SK-N-DZ (cell line): ENCODE measurements at places on chromosomes 4 and X.

DNA sequence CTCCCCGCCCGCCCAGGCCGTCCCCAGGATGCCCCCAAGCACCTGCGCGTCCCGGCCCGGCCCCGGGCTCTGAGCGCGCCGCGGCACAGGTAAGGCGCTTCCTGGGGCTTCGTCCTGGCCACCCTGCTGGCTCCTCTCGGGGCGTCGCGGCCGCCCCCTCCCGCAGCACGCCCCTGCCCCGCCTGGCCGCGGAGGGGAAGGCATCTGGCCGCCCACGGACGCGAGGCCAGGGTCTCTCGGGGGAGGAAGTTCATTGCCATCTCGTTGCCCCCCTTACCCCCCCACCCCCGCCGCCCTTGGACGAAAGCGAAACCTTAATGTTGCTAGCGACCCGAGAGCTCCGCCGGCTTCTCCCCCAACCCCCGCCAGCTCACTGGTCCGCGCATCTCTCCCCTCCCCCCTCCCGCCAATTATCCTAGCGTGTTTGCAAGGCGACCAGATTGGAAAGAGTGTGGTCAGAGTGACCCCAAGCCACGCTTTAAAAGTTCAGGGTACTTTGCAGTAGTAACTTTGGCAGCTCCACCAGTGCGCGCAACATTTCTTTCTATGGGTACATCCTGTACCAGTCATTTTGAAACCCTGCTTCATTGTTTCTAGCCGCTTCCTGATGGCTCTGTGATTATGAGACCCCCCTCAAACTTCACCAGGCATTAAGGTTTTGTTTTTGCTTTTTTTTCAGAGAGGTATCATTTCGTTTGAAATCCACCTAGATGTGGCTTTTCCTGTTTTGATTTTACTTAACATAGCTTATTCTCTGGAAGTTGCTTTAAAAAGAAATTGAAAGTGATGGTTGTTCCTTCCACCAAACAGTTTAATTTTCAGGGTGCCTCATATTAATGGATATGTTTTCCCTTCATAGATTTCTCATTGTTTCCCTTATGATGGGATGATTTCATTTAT, 626 bp downstream of the TBC1D1 start:
- DNase-seq: no peak

DNA sequence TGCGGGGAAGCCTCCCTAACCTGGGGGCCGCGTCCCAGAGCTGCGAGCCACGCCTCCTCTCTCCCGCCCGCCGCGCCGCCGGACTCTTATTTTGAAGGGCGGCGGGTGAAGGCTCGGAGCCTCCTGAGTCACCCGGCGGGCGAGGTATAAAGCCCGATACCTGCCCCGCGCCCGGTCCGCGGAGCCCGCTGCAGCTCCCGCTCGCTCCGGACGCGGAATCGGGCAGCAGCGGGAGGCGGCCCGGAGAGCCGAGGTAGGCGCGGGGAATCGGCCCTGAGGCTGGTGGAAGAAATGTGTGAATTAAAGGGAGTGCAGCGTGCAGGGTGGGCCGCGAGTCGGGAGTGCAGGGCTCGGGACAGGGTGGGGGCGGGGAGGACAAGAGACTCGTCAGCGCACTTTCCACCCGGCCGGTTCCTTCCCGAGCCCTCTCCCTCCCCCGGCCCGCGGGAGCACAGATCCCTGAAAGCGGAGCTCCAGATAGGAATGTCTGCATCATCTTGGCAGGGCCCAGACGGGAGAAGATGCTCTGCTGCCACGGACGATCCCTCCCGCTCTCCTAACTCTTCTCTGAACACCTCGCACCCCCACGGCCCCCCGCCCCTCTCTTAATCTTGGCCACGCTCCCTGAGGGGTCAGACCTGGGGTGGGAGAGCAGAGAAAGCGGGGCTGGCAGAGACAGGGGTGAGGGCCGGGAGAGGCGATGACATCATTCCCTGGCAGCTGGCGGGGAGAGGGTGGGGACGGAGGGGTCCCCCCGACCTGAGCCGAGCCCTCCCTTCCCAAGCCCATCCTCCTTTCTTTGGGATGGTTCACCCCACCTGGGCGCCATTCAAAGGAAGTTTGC, 177.9 kb downstream of the CBR4 start:
- peak; percentile 65 for DNase-seq

DNA sequence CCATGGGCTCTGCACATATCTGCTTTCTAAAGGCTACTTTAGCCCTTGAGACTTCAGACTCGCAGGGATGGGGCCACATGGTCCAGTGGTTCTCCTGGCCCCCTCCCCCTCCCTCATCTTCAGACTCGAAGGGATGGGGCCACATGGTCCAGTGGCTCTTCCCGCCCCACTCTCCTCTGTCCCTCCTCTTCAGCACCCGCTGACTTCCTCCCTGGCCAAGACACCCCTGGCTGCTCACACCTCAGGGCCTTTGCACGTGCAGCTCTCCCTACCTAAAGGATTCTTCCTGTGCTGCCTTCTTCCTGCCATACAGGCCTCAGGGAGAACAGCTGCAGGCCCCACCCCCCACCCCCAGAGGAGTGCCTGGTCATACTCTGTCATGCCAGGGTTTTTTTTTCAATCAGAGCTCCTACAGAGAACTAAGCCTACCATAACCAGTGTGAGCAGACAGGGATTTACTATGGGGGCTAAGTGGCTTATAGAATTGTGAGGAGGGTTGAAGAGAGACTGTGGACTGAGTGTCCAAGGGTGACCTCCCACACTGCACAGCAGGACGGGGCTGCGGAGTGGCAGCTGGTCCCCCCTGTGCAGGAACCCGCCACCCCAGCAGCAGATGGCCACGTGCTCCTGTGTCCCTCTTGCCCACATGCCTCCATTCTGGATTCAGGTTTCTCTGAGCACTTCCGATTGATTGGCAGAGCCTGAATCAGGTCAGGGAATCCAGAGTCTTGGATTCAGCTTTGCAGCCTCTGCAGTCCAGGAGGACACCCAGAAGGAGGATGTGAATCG, 6.1 kb upstream of the SPON2 start:
- DNase-seq: no peak

DNA sequence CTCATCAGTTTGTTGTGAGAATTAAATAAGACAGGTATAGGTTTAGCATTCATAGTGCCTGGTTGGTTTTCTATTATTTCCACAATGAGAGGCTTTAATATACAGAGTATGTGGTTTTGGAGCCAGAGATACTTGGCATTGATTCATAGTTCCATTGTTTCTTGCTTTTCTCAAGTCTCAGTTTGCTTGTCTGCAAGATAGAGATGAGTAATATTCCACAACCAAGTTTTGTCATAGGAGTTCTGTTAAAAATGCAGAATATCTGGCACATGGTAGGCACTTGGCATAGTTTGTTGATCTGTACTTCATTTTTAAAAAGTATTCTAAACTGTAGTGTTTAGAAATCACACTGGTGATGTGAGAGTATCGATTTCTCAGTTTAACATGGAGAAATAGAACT, 37.5 kb upstream of the EDA2R start:
- DNase-seq: no peak

DNA sequence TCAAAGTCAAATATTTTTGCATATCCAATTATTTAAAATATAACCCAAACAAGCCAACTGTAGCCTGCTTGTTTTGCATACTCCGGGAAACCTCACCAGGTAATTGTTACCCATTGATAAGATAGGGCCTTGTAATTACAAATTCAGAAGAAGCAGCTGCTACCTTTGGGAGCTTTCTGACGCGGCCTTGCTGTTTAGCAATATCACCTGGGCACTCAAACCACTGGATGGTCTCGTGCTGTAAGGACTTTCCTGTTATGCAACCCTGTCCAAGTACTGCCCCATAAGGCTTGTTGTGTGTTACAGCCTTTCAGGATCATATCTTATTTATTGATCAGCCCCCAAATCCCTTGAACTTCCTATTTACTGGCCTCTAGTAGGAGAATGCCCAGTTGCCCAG, 52.1 kb downstream of the HS3ST1 start:
- DNase-seq: no peak

DNA sequence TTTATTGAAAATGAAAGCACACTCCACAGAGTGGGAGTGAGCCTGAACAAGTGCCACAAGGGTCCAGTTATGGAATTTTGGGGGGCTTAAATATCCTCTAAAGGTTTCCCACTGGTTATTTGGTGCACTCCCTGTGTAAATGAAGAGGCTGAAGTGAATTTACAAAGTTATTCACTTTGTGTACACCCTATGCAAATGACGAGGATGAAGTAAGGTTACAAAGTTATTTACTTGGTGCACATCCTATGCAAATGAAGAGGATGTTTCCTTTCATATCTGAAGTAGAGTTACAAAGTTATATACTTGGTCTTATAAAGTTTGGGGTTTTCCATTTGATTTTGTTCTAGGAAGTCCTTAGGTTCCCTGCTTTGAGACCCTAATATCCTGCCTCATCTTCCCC, 13.1 kb downstream of the NLRP2B start:
- DNase-seq: no peak

- DNase-seq: no peak
Measured at GRCh38 chr4:127484117-127484516, 148.6 kb upstream of the INTU start.

DNA sequence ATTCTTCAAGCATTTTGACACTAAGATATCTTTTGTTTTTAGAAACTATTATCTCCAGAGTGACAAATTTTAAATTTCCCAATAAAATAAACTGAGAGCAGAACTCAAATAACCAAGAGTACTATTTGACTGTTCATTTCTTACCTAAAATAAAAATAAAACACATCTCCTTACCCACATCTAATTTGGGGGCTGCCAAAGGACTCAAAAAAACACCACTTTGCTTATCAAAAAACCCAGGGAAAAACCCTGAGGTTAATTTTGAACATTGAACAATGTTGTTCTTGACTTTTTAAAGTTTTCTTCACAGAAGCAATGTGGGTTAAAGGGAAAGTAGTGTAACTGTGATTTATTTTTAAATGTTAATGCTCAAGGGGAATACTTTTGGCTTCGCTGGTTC, 243.0 kb upstream of the HHIP start:
- no peak for DNase-seq

DNA sequence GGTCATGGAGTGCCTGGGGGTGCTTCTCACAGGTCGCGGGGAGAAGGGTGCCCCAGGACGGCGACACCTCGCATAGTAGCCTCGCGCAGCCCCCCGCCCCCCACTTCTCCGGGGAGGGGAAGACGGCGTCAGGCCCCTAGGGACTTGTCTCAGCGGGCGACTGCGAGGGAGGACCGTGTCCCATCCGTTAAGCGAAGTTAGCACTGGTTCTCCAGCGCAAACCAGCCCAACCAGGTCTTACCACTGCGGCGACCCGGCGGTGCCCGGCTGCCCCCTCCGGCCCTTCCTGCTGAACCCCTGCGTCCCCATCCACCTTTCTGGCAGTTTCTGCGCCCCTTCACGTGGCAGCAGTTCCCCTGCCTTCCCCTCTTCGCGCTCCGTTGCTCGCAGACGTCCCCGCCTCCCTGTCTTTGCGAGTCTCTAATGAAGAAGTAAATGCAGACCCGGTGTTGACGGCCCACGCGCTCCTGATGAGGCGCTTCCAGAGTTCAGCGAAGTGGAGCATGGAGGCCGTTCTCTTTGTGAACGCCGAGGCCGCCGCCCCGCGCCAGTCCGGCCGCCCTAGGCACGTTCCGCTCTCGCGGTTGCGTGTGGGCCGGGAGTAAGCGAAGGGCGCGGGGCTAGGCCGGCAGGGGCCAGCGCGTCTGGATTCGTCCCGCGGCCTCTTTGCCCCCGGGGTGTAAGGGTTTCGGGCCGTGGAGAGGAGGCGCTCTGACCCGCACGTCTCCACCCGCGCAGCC, 3.0 kb downstream of the SLIT2 start:
- peak; percentile 47 for DNase-seq

GRCh38 chr4:156344397-156344796, 390.7 kb upstream of the CTSO start:
- DNase-seq: no peak

- no peak for DNase-seq
Measured at GRCh38 chrX:3678328-3678727, 35.1 kb downstream of the PRKX start.

- DNase-seq: no peak
Measured at GRCh38 chr4:183540410-183541009, 35.7 kb downstream of the ING2 start.

DNA sequence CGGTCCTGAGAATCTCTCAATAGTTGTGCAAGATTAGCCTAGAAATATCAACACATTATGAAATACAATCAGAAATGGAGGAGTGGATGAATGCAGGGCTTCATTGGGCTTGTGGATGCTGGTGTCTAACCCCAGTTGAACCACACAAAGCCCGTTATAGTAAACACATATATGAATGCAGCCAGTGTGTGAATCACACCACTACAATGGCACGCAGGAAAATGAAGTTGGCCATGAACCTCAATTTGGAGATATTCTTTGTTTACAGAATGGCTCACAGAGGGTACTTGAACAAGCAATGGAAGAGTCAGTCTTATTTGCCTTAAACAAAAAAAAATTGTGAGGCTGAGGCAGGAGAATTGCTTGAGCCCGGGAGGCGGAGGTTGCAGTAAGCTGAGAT, 57.8 kb downstream of the SOD3 start:
- no peak for DNase-seq

- DNase-seq: no peak
Measured at GRCh38 chr4:138262030-138262429, 19.9 kb upstream of the SLC7A11 start.

DNA sequence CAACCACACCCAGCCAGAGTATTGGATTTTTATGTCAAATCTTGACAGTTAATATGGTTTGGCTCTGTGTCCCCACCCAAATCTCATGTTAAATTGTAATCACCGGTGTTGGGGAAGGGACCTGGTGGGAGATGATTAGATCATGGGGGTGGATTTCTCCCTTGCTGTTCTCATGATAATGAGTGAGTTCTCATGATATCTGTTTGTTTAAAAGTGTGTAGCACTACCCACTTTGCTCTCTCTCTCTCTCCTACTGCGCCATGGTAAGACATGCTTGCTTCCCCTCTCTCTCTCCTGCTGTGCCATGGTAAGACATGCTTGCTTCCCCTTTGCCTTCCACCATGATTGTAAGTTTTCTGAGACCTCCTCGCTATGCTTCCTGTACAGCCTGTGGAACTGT, 86.9 kb upstream of the COX18 start:
- no peak for DNase-seq

DNA sequence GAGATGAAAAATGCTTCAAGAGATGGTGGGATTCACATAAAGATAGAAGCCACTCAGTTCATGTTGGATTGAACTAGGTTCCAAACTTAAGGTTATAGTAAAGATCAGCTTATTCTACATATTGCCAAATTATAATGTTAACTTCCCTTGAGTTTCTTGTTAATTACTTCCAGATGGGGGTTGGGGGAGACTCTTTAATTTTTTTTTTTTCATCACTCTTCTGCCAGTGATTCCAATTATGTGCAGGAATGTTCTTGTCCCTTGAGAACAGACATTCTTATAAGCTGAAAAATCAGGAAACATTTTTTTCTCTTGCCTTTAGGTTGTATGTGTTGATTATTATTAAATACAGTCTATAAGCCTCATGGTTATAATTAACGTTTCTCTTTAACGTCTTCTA, 30.0 kb downstream of the MND1 start:
- no peak for DNase-seq

- DNase-seq: no peak
Measured at GRCh38 chr4:23278845-23279244, 586.1 kb downstream of the GBA3 start.

DNA sequence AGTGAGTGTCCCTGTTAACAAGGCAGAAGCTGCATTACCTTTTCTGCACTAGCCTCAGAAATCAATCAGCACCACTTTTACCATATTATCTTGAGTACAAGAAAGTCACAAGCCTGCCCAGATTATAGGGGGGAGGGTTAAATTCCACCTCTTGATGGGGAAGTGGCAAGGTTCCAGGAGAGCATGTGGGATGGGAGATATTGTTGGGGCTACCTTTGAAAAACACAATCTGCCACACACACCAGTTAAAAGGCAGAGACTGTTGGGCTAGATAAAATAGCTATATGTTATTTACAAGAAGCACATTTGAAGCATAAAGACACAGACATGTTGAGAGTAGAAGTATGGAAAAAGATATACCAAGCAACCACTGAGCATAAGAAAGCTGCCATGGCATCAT, 6.6 kb upstream of the AVPR2 start:
- DNase-seq: no peak

GRCh38 chr4:74473155-74473811, 28.3 kb downstream of the AREG start:
- no peak for DNase-seq
